ENCODE measurements at places on chromosomes 5 and 9.

- DNase-seq: no peak
Observed at GRCh38 chr5:96633820-96634219, 28.4 kb upstream of the CAST start.

DNA sequence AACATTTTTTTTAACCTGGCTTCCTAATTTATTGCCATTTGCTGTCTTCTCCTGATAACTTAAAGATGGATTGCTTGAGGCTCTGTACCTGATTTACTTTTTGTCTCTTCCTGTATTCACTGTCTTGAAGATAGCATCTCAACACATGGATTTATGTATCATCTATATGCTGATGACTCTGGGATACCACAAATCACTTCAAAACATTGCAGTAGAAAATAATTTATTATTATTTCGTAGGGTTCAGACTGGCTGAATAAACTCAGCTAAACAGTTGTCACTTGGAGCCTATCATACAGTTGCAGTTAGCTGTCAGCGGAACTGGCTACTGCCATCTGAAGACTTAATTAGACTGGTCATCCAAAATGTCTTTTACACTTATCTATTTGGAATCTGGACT, 1025.2 kb upstream of the CDH18 start:
- DNase-seq: no peak

DNA sequence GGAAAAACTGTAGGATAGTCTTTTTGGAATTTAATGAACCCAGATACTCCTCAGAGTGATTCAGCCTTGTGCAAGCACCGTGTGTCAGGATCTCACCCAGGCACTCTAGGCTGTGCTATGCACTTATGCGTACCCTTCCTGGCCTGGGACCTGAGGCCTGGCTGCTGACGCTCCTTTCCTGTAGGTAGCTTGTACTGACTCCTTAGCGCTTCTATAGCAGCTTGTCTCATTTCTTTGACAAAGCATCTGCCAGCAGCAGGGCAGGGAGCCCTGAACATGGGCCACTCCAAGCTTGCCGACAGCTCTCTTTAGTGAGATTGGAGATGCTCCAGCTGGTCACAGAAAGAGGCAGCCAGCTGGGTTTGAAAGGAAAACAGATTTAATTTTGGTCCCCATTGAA, 147.3 kb downstream of the SGCD start:
- no peak for DNase-seq

GRCh38 chr9:78189461-78189860, 46.4 kb upstream of the CEP78 start:
- no peak for DNase-seq

- peak; percentile 88 for DNase-seq
Observed at GRCh38 chr9:136363106-136363948, at the start of gene DNLZ. Gene DNLZ, minus strand, starts transcription at chr9:136363744. Its CDS starts 30 bp downstream, at chr9:136363714.

GRCh38 chr9:131258698-131259431, 17.4 kb downstream of the FAM78A start:
- DNase-seq: no peak

DNA sequence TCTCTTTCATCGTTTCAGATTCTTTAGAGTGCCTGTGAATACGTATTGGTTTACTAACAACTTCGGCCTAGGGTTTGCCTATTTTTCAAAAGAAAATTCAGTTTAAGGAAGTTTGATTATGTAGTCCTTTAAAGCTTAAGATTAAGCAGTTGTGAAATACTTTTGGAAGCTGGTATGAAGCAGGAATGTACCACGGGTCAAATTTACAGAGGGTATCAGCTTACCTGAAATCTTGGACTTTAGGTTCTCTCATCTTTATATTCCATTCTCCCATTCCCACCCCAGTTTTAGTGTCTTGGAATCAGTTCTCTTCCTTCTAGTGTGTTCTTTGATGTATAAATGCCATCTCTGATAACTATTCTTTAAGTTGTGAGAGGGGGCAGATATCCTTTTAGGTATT, 53.2 kb downstream of the IQGAP2 start:
- no peak for DNase-seq

GRCh38 chr9:6171667-6172066, 43.9 kb upstream of the IL33 start:
- no peak for DNase-seq

DNA sequence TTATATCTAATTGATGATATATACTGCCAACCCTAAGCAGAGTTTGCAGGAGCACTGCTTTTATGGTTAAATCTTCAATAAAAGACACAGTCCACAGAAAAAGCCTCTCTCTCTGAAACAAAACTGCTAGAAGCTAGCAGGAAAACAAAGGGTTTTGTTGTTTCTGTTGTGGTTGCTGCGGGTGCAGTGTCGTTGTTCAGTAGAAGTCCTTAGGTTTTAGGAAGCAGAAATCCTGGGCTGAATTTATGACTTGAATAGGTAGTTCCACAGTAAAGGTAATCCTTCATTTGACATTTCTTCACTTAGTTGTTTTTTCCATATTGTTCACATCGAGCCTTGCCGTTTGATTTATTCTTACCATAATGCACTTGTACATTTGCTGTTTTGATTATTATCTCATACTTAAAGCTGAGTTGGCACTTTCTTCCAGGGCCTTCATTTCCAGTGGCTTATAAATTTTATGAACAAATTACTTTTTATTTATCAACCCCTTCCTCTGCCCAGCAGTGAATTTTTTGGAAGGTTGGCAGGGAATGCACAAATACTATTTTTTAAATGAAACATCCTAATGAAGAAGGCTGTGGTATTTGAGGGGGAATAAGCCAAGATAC, 209.6 kb upstream of the SLC30A5 start:
- no peak for DNase-seq

DNA sequence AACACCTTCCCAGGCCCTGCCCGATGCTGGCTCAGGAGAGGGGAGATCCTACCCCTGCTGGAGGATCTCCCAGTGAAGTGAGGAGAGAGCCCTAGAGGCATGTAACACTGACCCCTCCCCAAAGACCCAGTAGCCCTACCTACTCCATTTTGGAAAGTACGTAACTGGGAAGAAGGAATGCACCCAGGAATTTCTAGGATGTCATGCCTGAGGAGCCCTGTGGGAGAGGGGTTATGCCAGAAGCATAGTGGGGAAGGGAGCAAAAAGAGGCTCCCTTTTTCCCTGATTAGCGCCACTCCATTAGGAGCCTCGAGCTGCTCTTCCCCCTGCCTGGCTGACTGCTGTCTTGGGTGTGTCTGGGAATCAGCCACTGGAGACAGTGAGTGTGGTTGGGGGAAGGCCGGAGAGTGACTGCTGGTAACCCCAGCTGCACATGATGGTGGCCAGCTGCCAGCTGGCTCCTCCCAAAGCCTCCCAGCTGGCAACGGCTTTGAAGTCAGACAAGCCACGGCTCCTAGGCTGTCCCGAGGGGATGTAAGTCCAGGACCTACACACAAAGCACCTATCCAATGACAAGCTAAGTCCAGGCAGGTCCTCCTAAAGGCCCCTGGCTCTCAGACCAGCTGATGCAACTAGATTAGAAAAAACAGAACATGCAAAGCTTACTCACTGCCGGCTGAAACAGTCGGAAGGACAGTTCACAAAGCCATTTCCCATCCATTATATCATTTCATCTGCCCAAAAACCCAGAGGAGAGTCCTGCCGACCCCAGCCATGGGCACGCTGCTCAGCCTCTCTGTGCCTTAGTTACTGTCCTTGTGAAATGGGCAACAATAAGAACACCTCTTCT, 136.5 kb upstream of the ABCA1 start:
- DNase-seq: no peak

- no peak for DNase-seq
Observed at GRCh38 chr9:18623221-18624079, 149.5 kb downstream of the ADAMTSL1 start.

DNA sequence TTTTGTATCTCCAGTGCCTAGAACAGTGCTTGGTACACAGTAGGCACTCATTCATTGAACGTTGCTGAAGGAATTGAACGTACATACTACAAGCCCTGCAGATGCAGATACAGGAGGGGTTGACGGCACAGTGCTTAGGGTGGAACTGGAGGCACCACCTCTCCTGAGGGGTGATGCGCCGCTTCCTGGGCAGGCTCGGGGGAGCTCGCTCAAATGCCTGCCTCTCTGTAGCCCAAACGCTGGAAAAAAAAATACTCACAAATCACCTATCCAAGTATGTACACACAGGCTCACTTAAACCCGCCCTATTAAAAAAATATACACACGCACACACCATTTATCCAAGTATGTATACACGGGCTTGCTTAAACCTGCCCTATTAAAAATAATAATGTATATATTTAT, 536 bp upstream of the COMMD10 start:
- no peak for DNase-seq

GRCh38 chr9:14243514-14244042, 70.4 kb downstream of the NFIB start:
- DNase-seq: no peak

GRCh38 chr5:124460642-124461041, 285.8 kb downstream of the ZNF608 start:
- DNase-seq: no peak

GRCh38 chr9:135924628-135925338, 17.4 kb upstream of the CAMSAP1 start:
- no peak for DNase-seq

DNA sequence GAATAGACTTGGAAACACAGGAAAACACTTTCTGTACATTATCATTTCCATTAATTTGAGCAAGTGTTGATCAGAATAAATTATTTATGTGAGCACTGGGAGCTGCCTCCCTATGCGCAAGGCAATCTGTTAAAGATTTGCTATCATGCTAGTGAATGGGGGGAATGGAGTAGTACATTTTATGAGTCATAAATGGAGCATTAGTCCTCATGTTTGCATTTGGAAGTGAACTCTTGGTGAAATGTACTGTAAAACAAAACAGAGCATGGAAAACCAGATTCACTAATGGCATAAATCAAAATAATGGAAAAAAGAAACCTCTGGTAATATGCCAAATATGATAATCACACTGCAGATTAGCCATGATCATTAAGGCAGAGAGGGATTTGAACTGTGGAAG, 40.5 kb upstream of the TMC1 start:
- DNase-seq: no peak

- no peak for DNase-seq
Observed at GRCh38 chr5:96943799-96944198, 7.9 kb downstream of the LNPEP start.

- no peak for DNase-seq
Observed at GRCh38 chr5:16586556-16586955, 30.2 kb downstream of the RETREG1 start.

- no peak for DNase-seq
Observed at GRCh38 chr5:137842296-137842695, 25.4 kb upstream of the MYOT start.

- peak; percentile 82 for DNase-seq
Observed at GRCh38 chr5:81749561-81750307, 1.2 kb downstream of the SSBP2 start.

DNA sequence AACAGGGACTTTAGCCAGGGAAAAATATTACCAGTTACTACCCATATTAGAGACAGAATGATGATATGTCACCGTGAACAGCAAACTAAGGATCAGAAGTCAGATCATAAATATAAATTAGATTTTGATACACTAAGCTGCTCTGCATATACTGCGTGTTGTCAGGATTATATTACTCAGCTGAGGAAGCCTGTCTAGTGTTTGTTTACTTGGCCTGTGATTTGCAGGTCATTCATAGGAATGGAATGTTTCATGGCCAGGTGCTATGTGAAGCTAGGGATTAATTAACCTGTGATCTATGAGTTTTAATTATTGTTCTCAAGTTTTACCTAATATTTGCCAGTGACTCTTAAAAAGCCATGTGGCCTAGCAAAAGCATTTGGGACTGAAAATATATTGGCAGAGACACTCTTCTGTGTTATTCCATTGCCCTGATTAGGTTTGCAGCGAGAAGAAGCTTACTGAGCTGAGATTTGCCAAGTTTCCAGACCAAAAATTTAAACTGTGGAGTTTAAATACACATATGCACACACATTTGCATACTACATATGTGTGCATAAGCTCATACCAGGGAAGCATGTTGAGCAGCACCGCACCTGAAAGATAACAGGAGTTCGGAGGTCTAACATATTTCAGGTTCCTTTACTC, 496.3 kb upstream of the GRIA1 start:
- DNase-seq: no peak

Measured in stimulated activated naive B cell treated with anti-CD40 and anti-IgM and Interleukin-4, amounts not matched to agents 10 μg/mL and 1 μg/mL and 100 μg/mL, for 72 hours (primary cell).